ENCODE measurements at places on chromosomes 11 and 22.

DNA sequence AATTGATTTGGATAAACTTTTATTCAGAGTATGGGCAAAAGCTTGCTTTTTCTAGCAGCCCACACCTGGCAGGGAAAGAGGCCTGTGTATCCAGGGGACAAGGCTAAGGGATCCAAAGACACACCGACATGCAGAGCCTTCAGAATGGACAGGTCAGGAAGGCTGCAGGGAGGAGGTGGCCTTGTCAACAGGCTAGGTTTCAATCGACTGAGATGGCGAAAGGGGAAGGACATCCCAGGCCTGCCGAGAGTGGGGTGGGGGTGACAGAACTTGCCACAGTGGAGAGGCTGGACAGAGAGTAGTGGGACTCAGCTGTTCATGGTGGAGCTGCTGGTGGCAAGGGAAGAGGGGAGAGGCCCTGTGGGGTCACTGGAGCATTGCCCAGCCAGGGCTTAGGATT is 5.3 kb upstream of the SLC39A13 start:
- DNase-seq = no peak

- DNase-seq = no peak
These were observed 69.4 kb downstream of the RBFOX2 start for GRCh38 chr22:35959121-35959800.

- DNase-seq = no peak
These were observed 2.0 kb upstream of the UEVLD start for GRCh38 chr11:18590571-18590970.

DNA sequence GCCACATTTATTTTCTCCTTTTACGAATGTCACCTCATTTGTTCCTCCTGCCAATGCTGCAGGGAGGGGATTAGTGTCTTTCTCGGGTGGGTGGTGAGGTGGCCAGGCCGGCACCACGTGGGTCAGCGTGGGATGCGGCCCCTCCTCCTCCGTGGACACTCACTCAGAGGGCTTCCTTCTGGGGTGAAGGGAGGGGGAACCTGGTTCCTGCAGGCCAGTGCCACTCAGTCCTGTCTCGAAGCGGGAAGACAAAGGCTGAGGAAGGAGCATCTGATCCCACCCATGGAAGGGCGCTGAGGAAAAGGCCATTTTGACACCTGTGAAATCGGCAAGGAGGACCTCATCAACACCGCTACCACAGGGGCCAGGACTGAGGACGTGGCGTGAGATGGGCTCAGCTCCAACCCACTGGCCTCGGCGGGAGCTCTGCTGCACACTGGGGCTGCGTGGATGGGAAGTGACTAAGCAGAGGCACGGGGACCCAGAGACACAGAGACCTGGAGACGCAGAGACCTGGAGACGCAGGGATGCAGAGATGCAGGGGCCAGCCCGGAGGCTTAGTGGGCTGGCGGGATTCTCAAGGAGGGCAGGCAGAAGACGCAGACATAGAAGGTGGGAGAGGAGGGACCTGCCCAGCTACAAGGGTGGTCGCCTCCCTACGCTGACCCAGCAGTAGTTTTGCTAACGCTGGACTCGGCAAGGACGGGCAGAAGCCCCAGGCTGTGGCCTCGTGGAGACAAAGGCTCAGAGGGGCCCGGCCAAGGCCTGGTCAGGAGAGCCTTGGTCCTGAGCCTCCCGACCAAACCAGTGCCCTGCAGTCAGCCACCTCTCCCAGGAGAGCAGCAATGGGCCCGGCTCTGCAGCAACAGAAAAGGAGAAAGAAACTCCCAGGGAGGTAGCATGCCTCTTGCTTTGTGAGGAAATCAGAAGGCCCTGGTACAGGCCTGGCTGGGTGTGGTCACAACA is 1071.2 kb downstream of the BRD1 start:
- DNase-seq = no peak

GRCh38 chr11:71309611-71310010 is 57.2 kb upstream of the SHANK2 start:
- DNase-seq = no peak

Measured in fibroblast of the aortic adventitia (primary cell).